Activated T-cell treated with anti-CD3 and anti-CD28 coated beads for 4 hours (primary cell): ENCODE measurements at places on chromosomes 5 and 9.
A peak's percentile ranks its signal among the peaks of the same experiment; 100 is the strongest.

DNA sequence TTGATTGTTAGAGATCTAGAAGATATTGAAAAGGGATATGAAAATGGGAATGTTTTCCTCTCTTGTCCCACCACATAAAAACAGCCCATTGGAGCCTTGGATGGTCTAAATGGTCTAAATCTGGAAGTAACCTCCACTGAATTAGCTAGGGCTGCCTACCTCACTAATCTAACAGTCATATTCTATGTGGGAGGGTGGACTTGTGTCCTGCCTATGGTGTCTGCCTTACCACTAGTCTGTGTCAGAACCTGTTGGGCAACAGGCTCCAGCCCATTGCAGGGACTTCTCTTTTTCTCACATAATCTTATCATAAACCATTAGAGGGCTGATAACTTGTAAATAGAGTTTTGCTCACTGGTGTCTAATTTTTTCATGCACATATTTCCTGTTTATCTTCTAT is 548.8 kb upstream of the CDH18 start:
- no peak for DNase-seq

DNA sequence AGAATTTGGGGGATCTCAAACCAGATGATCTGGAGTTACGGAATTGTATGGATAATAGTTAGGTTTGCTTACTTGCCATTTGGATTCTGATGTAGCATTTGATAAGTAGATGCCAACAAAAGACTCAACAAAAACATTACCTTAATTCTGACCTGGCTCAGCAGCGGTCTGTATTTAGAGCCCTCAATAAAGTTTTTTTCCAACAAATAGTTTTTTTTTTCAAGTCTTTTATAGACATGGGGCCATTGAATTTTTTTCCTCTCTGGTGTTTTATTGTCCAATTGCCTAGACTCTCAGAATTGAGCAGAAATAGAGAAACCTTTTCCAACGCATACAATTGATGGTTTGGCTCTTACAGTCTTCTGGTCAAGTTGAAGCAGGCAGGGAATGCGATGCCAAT is 192.8 kb upstream of the GAS1 start:
- DNase-seq, result no peak

DNA sequence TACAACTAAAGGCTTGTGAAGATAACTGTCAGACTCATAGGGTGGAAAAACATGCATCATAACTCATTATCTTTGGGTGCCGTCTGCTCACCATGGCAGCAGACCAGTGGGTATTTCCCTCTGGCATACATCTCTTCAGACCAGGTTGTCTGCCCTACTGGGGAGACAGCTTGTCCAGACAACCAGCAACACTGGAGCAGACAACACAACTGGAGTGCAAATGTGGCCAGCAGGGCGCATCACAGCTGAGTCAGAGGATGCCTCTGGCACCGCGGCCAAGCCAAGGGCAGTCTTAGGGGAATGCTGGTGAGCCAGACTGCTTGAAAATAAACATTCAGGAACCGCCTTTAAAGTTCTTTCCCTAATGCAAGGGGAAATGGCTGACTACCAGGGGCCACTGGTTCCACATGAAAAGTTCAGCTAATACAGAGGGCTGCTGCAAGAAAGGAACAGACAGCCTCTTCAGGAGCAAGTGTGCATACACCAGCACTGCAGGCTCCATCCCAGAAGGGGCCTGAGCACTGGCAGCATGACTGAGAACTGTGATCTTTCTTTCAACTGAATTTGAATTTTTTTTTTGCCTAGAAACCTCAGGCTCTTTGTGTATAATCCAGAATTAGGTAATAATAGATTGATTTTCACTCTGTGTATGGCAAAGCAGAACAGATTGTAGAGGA is 77.3 kb downstream of the MAMDC2 start:
- no peak for DNase-seq

GRCh38 chr9:136190237-136190601 is 14.7 kb downstream of the LHX3 start:
- DNase-seq, result no peak

- no peak for DNase-seq
Observed at GRCh38 chr9:125908136-125908535, 161.0 kb downstream of the PBX3 start.

DNA sequence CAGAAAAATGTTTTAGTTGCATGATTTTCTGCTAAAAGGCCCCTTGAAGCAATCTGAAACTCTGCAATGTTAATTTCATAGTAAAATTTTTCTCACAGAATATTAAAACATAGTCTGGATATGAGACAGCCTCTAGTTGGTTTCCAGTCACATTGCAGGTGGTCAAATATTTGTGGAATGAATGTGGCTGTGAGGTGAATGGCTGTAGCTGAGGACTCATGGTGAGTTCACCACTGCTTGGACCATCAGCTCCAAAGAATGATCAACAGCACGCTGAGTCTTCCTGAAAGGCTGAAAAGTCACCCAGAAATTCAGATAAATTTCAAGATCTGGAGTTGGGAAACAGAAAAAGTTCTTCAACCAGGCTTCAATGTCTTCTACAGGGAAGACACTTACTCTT is 79.8 kb downstream of the MAT2B start:
- no peak for DNase-seq

GRCh38 chr5:56327809-56328208 is 94.7 kb upstream of the ANKRD55 start:
- peak; percentile 26 for DNase-seq

GRCh38 chr5:73664796-73665195 is 38.8 kb downstream of the ARHGEF28 start:
- DNase-seq, result no peak

GRCh38 chr9:89793124-89793495 is 188.3 kb downstream of the GADD45G start:
- no peak for DNase-seq

GRCh38 chr5:169847519-169847918 is 132.8 kb downstream of the INSYN2B start:
- DNase-seq, result no peak

- no peak for DNase-seq
Observed at GRCh38 chr5:9557696-9558095, 11.8 kb upstream of the SEMA5A start.

DNA sequence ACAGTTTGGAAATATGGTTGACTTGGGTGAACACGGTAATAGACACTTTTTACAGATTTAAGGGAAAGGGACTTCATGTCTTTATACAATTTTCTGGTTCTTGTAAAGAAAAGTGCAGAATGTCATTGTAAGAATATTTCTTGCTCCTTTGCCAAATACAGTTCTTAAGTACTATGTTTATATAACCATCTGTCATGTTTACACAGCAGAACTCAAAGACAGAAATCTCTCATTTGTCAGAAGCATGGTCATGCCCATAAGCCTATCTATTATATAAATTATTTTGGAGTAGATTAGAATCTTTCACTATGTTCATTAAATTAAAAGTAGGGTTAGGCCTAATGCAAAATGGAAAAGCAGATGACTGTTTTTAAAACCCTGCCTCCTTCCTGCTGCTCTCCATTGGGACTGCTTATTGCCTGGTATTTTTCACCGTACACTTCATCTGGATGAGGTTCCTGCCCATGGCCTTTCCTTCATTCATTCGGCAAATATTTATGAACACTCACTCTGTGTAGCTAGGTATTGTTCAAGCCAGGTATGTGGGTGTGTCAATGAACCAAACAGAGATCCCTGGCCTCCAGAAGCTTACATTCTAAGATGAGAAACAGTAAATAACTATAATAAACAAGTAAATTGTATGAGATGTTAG is 558.1 kb downstream of the NR2F1-AS1 start:
- no peak for DNase-seq

DNA sequence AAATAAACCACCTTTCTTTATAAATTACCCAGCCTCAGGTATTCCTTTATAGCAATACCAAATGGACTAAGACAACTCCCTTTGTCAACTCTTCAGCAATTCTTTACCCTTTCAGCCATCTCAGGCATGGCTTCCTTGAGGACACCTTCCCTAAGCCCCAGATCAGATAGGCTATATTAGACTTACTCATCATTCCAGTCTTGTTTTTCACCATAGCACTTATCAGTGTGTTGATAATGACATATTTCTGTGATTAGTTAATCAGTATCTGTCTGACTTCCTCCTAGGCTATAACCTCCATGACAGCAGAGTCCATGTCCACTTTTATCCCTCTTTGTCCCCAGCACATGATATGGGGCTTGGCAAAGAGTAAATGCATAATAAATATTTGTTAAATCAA is 238.1 kb downstream of the ACTL7B start:
- DNase-seq, result no peak

DNA sequence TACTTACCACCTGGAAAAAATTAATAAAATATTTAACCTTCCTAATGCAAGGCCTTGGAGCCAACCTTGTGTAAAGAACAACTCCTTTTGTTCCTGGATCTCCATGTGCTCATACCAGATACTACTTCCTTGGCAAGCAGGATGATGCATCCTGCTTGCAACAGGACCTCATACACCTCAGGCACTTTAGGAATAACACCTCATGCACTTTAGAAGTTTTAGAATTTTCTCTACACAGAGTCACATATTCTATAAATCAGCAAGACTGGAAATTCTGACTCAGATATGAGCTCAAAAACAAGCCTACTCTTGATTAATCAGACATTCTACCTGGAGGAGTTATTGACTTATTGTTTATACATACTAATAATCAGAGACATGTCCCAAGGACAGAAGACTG is 209.6 kb upstream of the CDH10 start:
- DNase-seq, result no peak

- no peak for DNase-seq
Observed at GRCh38 chr5:132504746-132505145, 14.2 kb upstream of the IRF1 start.

GRCh38 chr9:113556877-113557593 is 93.5 kb downstream of the RGS3 start:
- no peak for DNase-seq

DNA sequence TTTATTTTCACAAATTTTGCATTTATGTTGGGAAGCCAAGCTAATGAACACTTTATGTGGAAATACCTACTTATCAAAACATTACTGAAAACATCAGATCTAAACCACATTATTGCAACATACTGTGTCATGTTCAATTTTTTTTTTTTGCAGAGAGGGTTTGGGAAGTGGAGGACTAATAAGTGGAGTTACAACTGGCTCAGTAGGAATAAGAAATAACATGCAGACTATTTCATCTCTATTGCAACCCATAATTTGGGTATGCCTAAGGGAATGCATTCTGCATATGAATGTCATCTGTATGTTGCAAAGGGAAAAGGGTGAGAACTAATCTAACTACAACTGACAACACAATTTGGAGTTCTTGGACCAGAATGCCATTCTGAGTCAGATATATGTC is 41.8 kb downstream of the APC start:
- DNase-seq, result no peak

GRCh38 chr9:16619402-16619801 is 251.1 kb downstream of the BNC2 start:
- no peak for DNase-seq

DNA sequence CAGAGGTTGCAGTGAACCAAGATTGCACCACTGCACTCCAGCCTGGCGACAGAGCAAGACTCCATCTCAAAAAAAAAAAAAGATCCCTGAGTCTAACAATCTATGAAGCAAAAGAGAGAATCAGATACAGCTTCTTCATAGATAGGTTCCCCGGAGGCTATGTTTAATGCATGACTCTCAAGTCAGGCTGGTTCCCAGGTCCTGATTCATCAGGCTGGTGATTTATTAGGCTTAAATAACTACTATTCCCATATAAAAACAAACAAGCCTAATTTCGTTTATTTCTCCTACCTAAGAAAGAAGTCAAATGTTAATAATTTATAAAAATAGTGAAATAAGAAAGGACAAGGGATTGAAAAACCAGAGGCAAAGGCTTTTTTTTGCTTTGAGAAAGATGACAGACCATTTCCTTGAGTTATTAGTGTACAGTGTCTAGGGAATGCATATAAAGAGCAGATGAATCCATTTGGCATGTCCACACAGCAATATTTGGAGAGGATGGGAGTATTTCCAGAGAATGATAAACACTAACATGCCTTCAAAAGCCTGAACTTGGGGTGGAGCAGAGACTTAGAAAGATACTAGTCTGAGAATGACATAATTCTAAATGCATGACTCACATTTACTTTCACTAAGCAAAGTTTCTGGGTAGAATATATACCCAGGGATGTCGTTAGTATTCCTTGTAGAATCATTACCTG is 115.3 kb downstream of the NREP start:
- DNase-seq, result no peak

DNA sequence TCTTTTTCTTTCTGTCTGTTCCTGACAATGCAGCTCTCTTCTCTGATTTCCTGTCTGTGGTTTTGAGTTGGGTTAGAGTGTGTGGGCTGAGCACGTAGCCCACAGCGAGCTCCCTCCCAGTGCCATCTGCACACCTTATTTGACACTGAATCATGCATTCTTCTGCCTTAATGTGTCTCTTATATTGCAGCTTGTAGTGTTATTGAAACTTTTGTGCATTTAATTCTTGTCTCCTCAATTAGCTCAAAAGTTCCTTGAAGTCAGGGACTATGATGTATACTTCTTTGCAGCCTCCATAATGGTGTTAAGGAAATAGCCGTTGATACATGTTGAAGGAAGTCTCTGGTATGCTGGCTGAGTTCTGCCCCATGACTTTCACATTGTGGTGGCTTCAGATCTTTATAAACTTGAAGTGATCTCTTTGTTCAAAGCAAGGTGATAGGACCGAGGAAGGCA is 576.2 kb upstream of the CLINT1 start:
- peak; percentile 7 for DNase-seq

DNA sequence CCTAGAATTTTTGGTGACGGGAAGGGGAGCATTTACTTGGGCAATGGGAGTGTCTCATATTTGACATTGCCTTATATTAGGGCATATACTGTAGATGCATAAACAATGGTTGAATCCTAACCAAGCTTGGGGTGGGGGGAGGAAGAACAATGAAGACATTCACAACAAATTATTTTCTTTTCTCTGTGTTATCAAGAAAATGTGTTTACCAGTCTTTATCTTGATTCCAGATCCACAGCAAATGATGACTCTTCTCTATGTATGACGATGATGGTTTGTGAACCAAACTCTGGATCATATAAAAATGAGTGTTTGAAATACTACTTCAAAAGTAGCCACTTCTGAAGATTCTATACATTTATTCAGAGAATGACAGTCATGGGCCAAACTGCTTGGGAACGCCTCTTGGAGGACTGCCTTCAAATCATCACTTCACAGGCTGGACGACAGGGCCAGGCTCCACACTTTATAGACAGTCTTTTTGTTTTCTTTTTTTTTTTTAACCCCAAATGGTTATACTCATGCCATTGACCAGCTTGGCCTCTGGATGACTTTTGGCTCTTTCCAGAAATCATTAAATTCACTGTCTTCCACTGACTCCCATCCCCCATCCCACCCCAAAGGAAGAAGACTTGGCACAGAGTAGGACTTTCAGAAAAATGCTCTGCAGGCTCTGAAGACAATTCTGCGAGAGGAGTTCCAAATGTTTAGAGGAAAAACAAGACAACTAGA is 123.8 kb upstream of the LIFR start:
- no peak for DNase-seq

GRCh38 chr5:117411701-117412100 is 837.1 kb upstream of the SEMA6A start:
- DNase-seq, result no peak

DNA sequence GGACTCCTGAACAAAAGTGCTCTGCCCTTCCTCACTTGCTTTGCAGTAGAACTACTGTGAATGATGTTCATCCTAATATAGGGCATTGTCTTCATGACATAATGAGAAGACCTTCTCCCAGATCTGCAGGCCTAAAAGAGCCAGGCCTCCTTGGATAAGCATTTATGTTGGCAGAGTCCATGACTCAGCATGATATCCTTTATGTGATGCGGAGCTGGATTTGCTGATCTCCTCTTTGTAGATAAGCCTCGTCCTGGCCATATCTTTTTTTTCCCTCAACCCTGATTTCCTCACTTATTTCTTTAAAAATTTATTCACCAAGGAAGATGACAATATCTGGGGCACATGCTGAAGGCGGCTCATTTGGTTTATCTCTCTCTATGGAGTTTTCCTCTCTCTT is 62.4 kb upstream of the TAS2R1 start:
- no peak for DNase-seq
